ENCODE measurements at places on chromosomes 11 and 22.

DNA sequence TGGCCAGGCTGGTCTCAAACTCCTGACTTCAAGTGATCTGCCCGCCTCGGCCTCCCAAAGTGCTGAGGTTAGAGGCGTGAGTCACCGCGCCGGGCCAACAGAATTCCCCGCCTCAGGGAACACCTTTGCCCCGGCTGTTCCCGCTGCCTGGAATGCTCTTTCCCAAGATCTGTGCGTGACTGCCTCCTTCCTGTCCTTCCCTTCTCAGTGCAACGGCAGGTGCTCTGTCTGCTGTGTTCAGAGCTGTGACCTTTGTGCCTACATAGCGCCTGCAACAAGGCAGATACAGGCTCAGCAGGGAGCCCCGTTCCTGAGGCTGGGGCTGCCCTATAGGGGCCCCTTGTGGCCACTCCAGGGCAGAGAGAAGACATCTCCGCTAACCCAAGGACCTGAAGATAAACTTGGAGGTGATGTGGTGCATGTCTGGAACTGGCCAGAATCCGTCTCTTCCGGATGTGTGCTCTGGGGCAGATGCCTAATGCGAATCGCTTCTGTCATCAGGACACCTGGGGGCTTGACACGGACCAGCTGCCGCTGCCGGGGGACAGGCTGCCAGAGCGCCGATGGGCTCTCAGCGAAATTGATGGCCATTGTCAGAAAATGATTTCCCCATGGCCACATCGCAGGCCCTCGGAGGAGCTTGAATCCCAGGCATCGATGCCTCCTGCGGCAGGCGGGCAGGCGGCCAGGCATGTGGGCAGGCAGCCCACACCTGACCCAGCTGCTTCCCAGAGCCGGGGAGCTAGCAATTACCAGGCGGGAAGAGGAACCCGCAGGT lies 43.5 kb upstream of the TCF20 start:
- peak; percentile 99 for DNase-seq

- peak; percentile 99 for DNase-seq
Observed at GRCh38 chr11:18312663-18313420, 9.1 kb downstream of the HPS5 start.

GRCh38 chr11:101397979-101398378 lies 185.8 kb downstream of the TRPC6 start:
- DNase-seq = no peak

- DNase-seq = no peak
Observed at GRCh38 chr11:60781981-60782316, 3.2 kb upstream of the MS4A10 start.

- DNase-seq = peak; percentile 85
Observed at GRCh38 chr22:40123387-40123786, 54.3 kb upstream of the TNRC6B start.

DNA sequence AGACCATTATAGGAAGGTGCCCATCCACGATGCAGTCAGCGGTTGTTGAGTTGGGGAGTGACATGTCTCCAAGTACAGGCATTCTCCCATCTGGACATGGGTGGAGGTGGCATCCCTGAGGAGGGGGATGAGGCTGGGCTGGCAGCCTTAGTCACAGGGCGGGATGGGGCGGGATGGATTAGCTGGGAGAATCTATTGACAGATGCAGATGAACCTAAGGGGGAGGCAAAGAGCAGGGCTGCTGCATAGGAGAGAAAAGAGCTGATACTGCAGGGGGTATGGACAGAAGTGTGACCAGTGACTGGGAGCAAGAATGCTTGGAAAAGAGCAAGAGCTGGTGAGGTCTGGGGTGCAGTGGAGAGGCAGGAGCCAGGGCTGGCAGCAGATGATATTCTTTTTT lies 42.7 kb downstream of the SCN3B start:
- DNase-seq = no peak

GRCh38 chr11:30861064-30861463 lies 274.9 kb upstream of the MPPED2 start:
- no peak for DNase-seq

- DNase-seq = no peak
Observed at GRCh38 chr11:97751952-97752351, 1268.8 kb upstream of the CNTN5 start.

- DNase-seq = no peak
Observed at GRCh38 chr11:21460082-21460481, 732.8 kb upstream of the ANO5 start.

GRCh38 chr11:134036492-134037045 lies 32.3 kb upstream of the JAM3 start:
- DNase-seq = no peak

DNA sequence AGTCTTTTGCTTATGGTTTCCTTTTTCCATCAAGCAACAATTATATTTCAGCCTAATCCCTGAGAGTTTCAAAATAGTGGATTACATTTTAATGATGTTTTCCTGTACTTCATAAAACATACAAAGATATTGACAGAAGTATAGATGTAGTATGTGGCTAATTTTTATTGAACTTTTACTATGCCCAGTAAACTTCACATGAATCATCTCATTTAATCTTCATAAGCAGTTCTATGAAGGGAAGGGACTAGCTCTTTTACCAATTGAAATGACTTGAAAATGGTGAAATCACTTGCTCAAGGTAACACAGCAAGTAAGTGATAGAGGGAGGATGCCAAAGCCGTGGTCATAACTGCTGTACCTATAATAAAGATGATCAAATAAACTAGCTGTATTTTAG lies 27.5 kb downstream of the RTN3 start:
- no peak for DNase-seq

DNA sequence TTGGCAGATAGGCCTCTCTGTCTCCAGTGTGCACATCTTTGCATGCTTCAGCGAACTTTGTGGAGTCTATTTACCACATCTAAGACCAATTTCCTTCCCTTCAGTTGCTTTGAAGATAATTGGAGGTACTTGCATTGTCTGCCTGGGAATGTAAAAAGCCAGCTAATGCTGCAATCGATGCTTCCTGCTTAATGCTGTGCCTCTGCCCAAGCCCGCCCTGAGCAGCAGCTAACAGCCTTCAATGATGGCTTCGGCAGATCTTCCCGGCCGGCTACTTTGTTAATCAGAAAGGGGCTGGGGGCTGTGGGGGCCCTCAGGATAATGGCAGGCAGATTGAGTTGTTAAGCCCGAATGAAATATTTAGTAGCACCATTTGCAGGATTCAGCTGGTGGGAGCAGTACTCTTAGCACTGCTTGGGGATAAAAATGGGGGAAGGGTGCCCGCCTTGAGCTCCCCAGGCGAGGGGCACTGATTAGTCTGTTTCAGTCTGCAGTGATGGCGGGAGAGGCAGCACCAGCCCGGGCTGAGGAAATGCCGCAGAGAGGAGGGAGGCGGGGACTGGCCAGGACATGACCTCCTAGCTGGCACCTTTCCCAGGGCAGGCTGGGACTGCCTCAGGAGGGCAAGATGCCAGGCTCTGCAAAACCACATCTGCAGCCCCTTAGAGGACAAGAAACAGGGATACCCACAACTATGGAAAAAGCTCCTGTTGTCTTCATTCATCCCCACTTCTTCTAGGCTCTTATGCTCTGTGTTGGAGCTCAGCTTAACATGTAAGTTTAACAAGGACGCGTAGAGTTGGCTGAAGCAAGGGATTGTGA lies 460.0 kb downstream of the BUD13 start:
- DNase-seq = no peak

GRCh38 chr11:113193016-113193415 lies 121.4 kb upstream of the TTC12 start:
- DNase-seq = no peak

GRCh38 chr11:7251836-7252682 lies at the start of gene SYT9:
TSS of gene SYT9 (plus strand) at chr11:7251904. CDS start at chr11:7252187, 283 bp downstream.
- peak; percentile 31 for DNase-seq

DNA sequence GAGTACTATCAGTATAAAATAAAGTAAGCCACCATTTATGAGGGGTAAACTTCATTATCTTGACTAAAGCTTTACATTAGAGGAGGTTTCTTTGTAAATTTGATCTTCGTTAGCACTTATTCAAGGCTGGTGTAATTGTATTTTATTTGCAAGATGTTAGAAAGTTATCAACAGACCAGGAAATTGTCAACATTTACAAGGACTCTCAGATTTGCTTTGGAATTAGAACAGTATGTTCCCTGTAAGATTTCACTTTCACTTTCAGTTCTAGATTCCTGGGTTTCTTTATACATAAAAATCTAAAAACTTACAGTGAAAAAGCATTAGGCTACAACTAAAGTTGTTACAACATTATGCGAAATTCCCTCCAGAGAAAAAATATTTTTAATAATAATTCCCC lies 4.6 kb upstream of the BIRC3 start:
- DNase-seq = no peak

GRCh38 chr22:27514601-27515523 lies 286.7 kb downstream of the MN1 start:
- DNase-seq = peak; percentile 6

DNA sequence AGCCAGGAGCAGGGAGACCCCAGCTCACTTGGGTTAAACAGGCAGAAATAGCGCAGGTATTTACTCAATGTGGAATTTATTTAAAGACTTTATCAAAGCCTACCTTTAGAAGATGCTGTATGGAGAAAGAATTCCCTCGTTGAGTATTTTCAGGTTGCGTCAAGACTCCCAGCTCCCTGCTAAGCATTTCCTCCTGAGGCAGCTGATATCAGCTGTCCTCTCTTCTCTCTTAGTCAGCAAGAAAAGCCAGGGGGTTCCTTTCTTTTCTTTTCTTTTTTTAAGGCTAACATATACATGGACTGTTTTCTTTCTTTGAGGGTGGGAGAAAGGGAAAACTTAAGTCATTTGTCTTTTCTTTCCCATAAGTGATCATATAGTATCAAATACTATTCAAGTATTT lies 125.8 kb upstream of the POU2AF2 start:
- no peak for DNase-seq

DNA sequence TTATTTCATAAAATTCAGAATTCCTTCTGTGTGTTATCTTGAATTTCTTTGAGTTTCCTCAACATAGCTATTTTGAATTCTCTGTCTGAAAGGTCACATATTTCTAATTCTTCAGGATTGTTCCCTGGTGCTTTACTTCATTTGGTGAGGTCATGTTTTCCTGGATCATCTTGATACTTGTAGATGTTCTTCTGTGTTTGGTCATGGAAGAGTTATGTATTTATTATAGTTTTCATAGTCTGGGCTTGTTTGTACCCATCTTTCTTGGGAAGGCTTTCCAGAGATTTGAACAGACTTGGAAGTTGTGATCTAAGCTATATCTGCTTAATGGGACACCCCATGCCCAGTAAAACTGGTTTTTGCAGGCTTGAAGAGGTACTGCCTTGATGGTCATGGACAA lies 149.6 kb downstream of the METTL15 start:
- no peak for DNase-seq

DNA sequence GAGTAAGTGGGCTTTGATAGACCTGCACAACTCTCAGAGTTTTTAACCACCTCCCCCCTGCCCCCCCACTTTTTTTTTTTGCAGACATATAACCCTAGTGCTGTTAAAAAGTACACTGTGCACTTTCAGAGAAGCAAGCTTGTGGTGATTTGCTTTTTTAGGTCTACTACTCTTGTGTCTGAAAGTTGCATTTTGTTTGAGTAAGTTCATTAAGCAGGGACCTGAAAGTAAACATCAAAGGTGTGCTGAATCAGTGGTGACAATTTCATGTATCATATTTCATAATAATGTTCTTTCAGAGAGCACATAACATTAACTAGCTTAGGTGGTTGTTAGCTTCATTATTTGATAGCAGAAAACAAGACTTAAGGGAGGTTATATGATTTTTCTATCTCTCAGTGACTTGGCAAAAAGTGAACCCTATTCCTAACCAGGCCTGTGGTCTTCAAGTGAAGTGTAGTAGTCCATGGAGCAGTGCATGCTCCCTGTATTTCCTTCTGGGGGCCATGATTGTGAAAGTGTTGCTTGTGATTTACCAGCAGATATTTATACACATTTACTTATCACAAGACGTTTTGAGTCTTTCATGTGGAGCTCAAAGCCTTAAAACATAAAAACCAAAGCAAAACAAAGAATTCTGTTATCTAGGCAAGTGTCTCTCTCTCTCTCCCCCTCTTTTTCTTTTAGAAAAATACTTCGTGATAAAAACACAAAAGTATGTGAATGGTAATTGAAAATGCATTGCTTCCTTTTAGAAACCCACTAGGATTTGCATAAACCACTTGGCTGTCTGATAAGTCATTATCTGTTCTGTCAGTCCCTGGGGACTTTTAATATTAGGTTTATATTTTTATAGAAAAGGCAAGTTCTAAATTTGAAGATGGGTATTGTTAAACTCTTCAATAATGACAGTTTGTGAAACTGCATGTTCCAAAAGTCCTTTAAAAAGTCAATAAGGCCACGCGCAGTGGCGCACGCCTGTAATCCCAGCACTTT lies 7.5 kb upstream of the RAG2 start:
- no peak for DNase-seq

DNA sequence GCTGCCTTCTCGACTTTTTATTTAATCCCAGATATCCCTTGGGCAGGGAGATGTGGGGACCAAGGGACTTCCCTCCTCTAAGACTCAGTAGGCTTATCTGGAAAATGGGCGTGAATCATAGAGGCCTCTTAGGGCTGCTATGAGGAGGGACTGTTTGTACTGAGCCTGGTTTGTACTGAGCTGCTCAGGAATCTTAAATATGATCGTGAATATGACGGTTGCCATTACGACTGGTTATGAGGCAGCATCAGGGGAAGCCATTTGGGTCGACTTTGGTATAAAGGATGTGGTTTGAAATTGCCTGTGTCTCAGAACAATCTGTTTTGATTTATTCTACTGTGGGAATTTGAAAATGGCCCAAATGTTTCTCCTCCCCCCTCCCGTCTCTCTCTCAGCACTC lies 20.6 kb downstream of the TSPAN18 start:
- no peak for DNase-seq

DNA sequence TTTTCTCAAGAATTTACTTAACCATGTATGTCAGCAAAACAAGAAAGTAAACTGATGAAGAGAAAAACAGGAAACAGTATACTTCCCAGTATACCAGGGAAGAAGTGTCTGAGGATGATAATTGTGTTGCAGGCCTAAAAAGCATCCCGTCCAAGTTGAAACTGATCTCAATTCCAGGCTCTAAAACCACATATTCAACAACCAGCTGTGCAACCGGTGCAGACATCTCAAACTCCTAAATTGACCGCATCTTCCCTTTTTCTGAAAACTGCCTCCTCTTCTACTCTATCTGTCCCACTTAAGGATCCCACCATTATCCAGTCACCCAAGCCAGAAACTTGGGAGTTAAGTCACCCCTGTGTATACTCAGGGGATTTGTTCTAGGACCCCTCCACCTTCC lies 47.2 kb downstream of the CCDC83 start:
- no peak for DNase-seq

GRCh38 chr11:3124821-3125220 lies 40.3 kb downstream of the OSBPL5 start:
- DNase-seq = no peak

GRCh38 chr11:70158201-70158600 lies 44.9 kb upstream of the FADD start:
- peak; percentile 1 for DNase-seq

GRCh38 chr11:111574373-111575225 lies 27.6 kb upstream of the SIK2 start:
- DNase-seq = no peak

- no peak for DNase-seq
Observed at GRCh38 chr11:132318421-132319157, 948.2 kb downstream of the NTM start.

- peak; percentile 50 for DNase-seq
Observed at GRCh38 chr11:534396-535209, 773 bp downstream of the HRAS start.
